Fibroblast of lung (primary cell): ENCODE measurements at places on chromosomes 12 and 14. TPM values are rescaled to one million over a fixed set of nuclear protein-coding genes. Genes with fewer than 3 reads are reported as not detected.

LRRC10 gene
- not detected in 2 replicates for total RNA-seq

DNA sequence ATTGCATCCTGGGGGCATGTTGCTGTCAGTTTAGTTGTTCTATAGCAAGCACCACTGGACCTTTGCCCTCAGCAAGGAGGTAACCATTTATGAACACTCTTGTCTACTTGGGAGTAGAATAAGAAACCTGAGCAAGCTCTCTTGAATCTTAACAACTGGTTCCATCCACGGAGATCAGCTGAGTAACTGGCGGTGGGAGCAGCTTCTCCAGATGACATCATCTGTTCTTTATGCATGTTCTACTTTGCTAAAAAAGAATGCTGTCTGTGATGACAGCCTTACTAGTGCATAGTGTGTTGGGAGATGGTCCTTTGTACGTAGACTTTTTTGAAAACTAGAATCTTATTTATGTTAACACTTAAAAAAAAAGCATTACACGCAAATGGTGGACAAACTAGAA lies 17.7 kb downstream of the SLC4A8 start:
- DNase-seq, result peak; percentile 42

DNA sequence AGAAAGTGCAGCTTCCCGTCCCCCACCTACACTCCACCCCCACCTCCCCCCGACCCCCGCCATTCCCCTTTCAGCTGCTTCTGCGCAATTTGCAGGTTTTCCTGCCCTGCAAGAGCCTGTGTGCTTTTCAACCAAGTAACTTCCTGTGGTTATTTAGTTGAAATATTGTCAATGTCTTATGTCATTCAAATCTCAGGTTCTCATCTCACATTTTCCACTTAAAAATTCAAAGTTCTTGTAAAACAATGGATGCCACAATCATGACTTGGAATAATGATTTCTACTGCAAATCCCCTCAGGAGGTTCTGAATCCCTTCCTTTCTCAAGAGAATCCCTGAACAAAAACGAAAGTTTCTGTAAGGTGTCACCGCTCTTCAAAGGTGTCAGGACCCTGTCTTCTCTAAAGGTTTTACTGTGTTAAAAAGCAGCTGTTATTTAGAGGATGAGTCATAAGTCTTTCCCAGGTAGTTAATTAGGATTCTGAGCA lies 31.6 kb downstream of the WBP11 start:
- DNase-seq, result no peak

DNA sequence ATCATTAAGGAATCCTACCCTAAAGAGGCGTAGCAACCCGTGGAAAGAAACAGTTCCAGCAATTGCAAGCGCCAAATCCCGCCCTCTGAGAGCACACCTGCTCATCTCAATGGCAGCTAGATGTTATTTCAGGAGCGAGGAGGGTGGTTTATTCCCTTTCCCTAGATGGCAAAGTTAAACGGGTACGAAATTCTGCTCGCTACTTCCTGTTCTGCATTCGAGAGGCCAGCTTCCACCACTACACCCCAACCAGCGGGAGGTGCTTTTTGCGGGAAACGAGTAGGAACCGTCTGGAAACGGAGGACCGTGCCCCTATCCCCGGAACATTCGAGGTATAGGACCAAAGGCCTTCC lies 536 bp downstream of the VPS29 start:
- DNase-seq, result peak; percentile 36

PNN gene
- 13.1 and 14.4 TPM in 2 replicates for total RNA-seq

PPM1H gene
- 0.51 and 3.1 TPM in 2 replicates for total RNA-seq

DNA sequence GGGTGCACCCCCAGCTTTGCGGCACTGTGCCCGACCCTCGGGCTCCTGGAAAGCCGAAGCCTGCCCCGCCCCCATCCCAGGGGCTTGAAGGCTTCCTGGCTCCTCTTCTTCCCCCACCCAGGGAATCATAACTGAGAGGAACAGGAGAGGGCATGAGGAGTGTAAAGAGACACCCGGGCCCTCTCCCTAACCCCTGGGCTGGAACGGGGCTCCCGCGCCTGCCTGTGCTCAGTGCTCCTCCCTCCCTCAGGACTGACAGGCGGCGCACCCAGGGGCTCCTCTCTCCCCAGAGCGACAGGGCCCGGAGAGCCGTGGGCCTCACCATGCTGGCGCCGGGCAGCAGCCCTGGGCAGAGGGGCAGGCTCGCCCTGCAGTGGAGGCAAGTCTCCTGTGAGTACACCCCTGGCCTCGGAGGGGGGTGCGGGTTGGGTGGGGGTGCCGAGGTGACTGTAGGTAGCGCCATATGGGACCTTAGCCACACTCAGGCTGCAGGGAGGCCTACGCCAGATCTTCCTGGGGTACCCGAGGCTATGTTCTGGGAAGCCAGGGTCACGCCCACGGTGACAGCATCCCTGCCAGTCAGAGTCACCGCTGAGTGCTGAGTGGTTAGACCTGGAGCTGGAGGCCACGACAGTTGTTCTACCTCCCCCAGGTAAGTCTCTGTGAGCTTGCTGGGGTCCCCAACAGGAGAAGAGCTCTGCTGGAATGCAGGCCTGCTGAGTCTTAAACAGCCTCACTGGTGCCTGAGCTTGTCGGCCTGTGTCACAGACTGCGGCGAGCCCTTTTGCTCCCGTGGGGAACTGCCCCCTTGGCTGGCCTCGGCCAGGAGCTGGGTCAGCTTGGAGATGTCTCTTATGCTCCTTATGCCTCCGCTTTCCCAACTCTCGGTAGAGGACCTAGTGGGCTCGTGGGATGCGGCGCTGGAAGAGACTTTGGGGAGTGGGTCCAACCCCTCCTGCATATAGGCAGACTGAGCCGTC lies 7.8 kb downstream of the LRTM2 start:
- no peak for DNase-seq

DNA sequence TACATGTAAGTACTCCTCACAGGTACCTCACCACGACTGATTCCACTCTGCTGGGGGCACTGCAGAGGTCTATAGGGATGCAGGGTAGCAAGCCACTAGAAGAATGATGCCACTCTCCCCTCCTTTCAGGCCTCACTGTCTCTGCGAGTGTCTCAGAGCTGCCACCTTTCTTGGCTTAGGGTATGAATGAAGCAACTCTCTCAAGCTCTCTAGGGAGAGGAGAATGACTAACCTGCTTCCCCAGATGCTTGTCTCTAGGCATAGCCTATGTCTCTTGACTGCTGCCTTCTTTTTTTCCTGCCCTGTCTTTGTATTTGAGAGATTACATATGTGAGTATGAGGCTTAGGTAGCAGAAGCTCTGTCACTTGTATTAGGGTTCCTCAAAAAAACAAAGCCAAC lies 566.5 kb upstream of the ATP2B1 start:
- DNase-seq, result no peak

GRCh38 chr12:46318037-46318436 lies 49.2 kb upstream of the SLC38A1 start:
- DNase-seq, result no peak

- peak; percentile 15 for DNase-seq
These were observed 7.9 kb downstream of the NRIP2 start for GRCh38 chr12:2826721-2827515.

DNA sequence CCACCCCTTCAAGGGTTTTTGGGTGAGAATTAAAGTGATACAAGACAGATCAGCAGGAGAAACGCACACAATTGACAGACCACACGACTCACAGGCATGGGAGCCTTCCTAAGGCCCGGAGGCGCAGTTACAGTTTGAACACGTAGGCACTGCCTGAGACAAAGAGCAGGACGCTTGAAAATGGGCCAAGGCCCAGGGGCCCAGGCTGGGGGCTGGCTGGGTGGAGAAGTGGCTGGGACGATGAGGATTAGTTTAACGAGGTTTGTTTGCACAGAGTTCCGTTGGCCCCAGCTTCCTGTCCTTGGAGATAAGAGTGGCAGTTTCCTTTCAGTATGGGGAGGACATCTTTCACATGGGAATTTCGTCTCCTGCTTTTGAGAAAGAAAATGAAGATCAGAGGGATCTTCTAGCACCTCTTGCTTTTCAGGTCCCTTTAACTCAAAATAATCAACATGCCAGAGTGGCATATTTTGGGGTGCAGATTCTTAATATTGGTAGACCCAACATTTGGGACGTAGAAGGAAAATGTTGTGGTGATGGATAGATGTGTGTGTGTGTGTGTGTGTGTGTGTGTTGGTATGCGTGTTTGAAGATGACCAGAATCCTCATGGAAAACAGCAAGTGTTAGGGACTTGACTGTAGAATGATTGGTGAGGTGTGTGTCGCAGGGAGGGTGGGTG lies 44.6 kb downstream of the DLK1 start:
- DNase-seq, result no peak

NDRG2 gene
- 0.50 and 1.8 TPM in 2 replicates for total RNA-seq

- DNase-seq, result no peak
These were observed 232.2 kb downstream of the PCNX1 start for GRCh38 chr14:71139294-71139946.

FAM186B gene
- total RNA-seq, result 0.33 and 0.51 TPM in 2 replicates

DCN gene
- total RNA-seq, result 586 and 902 TPM in 2 replicates

- DNase-seq, result peak; percentile 73
These were observed 33.5 kb downstream of the DAD1 start for GRCh38 chr14:22555384-22556011.

GRCh38 chr12:14913381-14913781 lies 25.0 kb downstream of the ERP27 start:
- DNase-seq, result peak; percentile 19

GRCh38 chr12:65715961-65716360 lies 108.3 kb upstream of the HMGA2 start:
- no peak for DNase-seq

DNA sequence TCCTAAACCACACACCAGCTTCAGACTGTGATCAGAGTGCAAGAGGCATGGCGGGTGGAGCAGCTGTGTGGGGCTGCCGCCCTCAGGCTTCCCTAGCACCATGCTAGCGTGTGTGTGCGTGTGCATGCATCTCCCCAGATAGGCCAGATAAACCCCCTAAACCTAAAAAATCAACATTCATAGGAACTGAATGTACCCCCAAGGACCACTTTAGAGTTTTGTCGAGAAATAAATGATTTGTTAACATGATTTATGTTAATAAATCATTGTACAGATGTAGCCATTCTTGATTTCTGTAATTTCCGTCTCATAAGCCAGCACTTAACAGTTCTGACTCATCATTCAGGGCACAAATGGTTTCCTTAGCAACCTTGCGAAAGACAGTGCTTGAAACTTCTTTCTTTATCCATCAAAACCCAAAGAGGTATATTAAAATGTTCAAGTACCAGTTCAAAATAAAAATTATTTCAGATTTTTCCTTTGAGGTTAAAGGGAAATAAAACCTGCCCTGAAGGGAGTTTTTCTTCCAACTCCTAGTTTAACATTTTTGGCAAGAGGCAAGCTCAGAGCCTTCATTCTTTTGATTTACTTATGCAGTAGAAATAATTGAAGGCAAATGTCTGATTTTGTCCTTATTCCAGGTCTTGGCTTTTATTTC lies 206.2 kb upstream of the RGS6 start:
- DNase-seq, result peak; percentile 85

GRCh38 chr14:59358784-59359183 lies 106.4 kb downstream of the GPR135 start:
- DNase-seq, result no peak

GRCh38 chr12:45416126-45416525 lies 200.2 kb downstream of the ANO6 start:
- no peak for DNase-seq

RASAL1 gene
- total RNA-seq, result not detected in 2 replicates

- no peak for DNase-seq
These were observed 977.9 kb downstream of the TMTC2 start for GRCh38 chr12:83664650-83665049.

GRCh38 chr14:91877376-91877915 lies 10.1 kb upstream of the TC2N start:
- DNase-seq, result no peak

DNA sequence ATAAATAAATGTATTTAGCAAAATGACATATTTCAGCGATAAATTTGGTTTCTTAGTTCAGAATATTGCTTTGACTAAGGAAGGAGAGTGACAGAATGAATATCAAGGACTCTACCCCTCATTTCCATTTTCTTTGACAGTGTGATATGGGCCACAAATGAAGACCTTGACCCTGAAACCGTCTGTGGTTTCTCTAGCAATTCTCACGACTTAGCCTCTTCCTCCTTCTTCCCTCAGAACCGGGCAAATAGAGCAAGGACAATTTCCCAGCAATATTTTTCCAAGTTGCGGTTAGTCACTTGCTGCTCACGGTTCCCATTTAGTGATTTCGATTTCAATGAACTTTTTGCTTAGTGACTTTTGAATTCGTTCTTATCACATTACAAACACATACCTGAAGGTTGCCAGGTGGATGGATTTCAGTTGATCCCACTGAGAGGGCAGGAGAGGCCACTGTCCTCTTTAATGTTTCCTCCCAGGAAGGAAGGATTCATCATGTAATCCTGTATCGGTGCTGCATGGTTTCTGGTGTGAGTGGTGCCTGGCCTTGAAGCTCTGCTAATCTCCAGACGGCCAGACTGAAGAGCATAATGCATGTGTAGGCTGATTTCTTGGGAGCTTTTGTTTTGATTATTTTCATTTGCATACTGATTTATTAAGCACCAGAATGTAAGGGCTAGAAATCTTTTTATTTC lies 77.6 kb downstream of the CHST11 start:
- no peak for DNase-seq

DNA sequence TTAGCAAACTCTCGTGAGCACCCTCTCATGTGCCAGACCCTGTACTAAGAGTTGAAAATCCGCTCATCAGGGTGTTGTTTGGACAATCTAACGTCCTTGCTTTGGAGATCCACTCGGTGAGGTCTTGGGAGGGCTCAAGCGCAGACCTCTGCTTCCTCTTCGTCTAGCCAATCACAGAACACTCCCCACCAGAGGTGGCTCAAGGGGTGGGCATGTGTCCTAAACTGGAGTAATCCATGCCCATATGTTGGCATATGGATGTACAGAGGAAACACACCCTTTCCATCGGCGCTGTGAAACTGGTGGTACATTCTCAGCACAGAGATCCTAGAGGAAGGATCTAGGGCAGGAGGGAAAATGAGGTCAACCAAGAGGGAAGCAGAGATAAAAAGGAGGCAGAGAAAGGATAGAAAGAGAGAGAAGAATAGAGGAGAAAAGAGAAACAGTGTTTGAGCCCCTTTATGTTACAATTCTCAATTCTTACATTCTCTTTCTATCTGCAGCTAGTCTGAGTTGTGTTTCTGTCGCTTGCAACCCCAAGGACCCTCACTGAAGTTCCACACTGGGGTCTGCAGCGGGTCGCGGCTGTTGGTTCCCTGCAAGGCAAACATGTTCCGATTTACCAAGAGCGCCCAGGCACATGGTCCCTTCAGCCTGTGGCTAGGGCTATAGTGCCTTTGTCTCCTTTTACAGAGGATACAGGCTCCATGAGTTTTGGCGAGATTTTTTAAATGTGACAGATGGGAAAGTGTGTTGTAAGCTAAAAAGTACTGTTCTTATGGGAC lies 40.5 kb downstream of the DLK1 start:
- no peak for DNase-seq

NTF3 gene
- total RNA-seq, result 1.5 and 5.9 TPM in 2 replicates

GRCh38 chr14:61113561-61114225 lies 132.6 kb downstream of the SLC38A6 start:
- DNase-seq, result no peak

DNA sequence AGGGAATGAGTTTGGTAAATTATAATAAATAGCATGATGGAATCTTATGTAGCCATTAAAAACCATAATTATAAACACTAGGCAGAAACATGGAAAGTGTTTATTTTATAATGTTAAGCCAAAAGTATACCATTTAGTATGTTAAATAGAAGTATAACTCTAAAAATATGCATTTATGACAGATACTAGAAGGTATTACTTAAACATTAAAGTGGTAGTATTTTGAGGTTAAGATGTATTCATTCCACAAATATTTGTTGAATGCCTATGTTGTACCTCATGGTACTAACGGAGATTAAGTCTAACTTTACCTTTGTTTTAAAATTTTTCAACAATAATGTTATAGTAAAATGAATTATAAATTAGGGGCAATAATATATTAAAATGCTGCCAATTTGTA lies 24.1 kb downstream of the TTC8 start:
- DNase-seq, result peak; percentile 62

CDC42BPB gene
- total RNA-seq, result 66.8 and 98.3 TPM in 2 replicates

- DNase-seq, result no peak
These were observed 16.5 kb downstream of the PRKCH start for GRCh38 chr14:61337893-61338292.
